CD14-positive monocyte (primary cell): ENCODE measurements at places on chromosomes 5 and 9. TPM values are rescaled to one million over a fixed set of nuclear protein-coding genes. Genes with fewer than 3 reads are reported as not detected.
A peak's percentile ranks its signal among the peaks of the same experiment; 100 is the strongest.

- no peaks in the 10 kb centered on the region for H3K27me3 ChIP-seq
- no peak for DNase-seq
- peaks cover 24% of the 10 kb centered on the region for H3K36me3 ChIP-seq
- peak overlapping the region; percentile 4 for H3K27ac ChIP-seq
- H3K4me1 ChIP-seq, result no peaks in the 10 kb centered on the region
- H3K4me3 ChIP-seq, result no peak overlapping the region
Observed at GRCh38 chr9:108885643-108886348, 23.7 kb downstream of the ACTL7A start.

- no peaks in the 10 kb centered on the region for H3K27me3 ChIP-seq
- H3K4me3 ChIP-seq, result no peak overlapping the region
- H3K36me3 ChIP-seq, result no peaks in the 10 kb centered on the region
Observed at GRCh38 chr5:6419340-6419852, 29.3 kb upstream of the UBE2QL1 start.

DNA sequence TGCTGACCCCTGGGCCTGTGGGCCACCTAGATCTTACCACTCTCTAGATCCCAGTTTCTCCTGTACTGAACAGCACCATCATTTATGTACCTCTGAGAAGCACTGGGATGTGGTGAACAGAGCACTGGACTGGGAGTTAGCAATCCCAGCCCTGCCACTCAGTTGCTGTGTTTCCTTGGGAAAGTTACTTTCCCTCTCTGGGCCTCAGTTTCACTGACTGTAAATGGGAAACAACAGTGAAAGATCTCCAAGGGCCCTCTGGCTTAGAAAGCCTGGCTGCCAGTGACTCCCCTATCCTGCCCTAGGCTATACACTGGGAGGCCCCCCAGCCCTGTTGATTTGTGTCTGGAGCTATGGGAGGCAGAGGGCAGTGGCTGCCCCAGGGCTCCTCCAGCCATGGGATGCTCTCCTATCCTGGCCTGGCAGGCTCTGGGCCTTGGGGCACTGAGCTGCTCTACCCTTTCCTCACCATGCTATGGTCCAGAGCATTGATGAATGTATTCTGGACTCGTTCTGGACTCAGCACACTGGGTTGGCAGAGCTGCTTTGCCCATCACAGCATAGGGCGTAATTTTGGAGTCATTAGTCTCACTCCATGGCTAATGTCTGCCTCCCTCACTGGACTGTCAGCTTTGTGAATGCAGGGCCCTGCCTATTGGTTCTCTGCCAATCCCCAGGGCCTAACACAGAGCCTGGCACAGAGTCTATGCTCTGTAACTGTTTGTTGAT, 99.3 kb downstream of the RGS3 start:
- H3K27me3 ChIP-seq, result no peaks in the 10 kb centered on the region
- no peaks in the 10 kb centered on the region for H3K36me3 ChIP-seq
- H3K27ac ChIP-seq, result no peak overlapping the region
- no peak for DNase-seq

HTR1A gene
- polyA plus RNA-seq, result not detected

SGCD gene
- polyA plus RNA-seq, result not detected

B4GALT7 gene
- 15.6 TPM for polyA plus RNA-seq

DNA sequence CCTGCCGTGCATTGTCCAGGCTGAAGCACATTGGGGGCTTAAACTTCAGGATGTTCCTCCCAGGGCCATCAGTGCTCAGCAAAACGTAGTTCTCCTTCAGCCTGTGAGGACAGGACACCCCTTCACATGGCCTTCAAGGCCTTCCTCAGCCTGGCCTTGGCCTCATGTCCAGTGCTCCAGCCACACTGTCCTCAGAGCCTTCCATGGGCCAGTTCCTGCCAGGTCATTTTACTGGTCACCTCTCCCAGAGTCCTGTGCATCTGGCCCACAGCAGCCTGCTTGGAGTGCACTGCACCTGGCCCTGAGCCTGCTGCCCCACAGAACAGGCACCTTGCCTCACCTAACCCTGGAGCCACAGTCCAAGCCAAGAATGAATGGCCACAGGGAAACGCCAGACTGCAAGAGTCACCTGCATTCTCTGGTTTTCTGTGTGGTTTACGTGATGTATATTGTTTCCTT, 8.7 kb downstream of the HNRNPAB start:
- no peaks in the 10 kb centered on the region for H3K27me3 ChIP-seq
- DNase-seq, result no peak
- H3K4me1 ChIP-seq, result peaks cover 19% of the 10 kb centered on the region
- H3K36me3 ChIP-seq, result peaks cover 81% of the 10 kb centered on the region

CCL21 gene
- polyA plus RNA-seq, result not detected in 2 replicates

DNA sequence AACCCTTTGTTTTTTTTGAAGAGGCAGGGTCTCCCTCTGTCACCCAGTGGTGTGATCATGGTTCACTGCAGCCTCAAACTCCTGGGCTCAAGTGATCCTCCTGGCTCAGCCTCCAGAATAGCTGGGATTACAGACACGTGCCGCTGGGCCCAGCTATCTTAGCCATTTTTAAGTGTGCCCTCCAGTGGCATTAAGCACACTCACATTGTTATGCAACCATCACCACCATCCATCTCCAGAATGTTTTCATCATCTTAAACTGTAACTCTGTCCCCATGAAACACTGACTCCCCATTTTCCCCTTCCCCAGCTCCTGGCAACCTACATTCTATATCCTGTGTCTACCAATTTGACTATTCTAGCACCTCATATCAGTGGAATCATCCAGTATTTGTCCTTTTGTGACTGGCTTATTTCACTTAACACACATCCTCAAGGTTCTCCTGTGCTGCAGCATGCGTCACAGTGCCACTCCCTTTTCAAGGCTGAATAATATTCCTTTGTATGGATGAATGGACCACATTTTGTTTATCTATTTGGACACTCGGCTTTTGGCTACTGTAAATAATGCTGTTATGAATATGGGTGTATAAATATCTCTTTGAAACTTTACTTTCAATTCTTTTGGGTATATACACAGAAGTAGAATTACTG, 12.5 kb upstream of the RAPGEF1 start:
- H3K27me3 ChIP-seq, result no peaks in the 10 kb centered on the region
- no peak for DNase-seq
- no peaks in the 10 kb centered on the region for H3K4me1 ChIP-seq
- H3K27ac ChIP-seq, result no peak overlapping the region
- H3K4me3 ChIP-seq, result no peak overlapping the region

DNA sequence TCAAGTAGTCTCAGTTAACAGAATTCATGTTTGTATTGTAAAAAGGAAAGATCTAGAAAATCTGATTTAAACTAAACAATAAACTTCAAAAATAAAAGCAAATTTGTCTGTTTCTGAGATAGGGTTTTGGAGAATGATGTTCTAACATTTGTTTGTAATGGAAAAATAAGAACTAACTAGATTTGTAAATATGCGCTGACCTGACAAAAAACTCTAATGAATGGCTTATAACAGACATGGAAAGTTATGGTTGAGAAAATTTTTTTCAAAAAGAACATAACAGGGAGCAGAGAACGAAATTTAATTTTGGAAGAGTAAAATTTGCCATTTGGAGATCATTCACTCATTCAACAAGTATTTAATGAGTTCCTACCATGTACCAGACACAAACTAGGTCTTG, 179.0 kb upstream of the TARS1 start:
- H3K4me1 ChIP-seq, result no peaks in the 10 kb centered on the region
- H3K27me3 ChIP-seq, result no peaks in the 10 kb centered on the region
- H3K4me3 ChIP-seq, result no peak overlapping the region
- H3K27ac ChIP-seq, result no peak overlapping the region
- H3K36me3 ChIP-seq, result no peaks in the 10 kb centered on the region

FBN2 gene
- polyA plus RNA-seq, result 4.2 TPM

BRD9 gene
- 5.3 TPM for polyA plus RNA-seq

GRCh38 chr5:114297915-114298314, 64.0 kb upstream of the KCNN2 start:
- H3K4me3 ChIP-seq, result no peak overlapping the region
- H3K36me3 ChIP-seq, result no peaks in the 10 kb centered on the region
- no peaks in the 10 kb centered on the region for H3K27me3 ChIP-seq
- no peaks in the 10 kb centered on the region for H3K4me1 ChIP-seq

DNA sequence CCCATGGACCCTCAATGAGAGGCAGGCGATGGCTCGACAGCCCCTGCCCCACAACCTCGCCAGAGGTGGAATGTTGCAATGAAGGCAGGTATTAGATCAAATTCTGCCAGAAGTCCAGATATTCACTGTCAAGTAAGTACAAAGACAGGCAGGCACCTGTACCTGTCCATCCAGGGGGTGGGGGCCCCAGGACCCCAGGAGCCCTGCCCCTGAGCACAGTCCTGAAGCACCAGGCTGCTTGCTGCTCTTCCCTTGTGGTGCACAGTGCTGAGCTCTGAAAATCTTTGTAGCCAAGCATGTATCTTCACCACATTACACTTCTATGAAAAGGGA, 26.2 kb upstream of the HMCN2 start:
- no peak overlapping the region for H3K27ac ChIP-seq
- H3K4me3 ChIP-seq, result no peak overlapping the region
- no peaks in the 10 kb centered on the region for H3K27me3 ChIP-seq
- H3K36me3 ChIP-seq, result no peaks in the 10 kb centered on the region
- H3K4me1 ChIP-seq, result peaks cover 5% of the 10 kb centered on the region

- H3K4me1 ChIP-seq, result peaks cover 3% of the 10 kb centered on the region
- H3K36me3 ChIP-seq, result no peaks in the 10 kb centered on the region
- H3K4me3 ChIP-seq, result no peak overlapping the region
- no peak for DNase-seq
Observed at GRCh38 chr9:35272989-35273388, 111.2 kb downstream of the UNC13B start.

C9orf50 gene
- polyA plus RNA-seq, result not detected

GRCh38 chr9:78297672-78297961, 692 bp downstream of the PSAT1 start:
- H3K4me3 ChIP-seq, result peak overlapping the region; percentile 32
- H3K27me3 ChIP-seq, result peaks cover 52% of the 10 kb centered on the region
- no peak for DNase-seq
- no peaks in the 10 kb centered on the region for H3K36me3 ChIP-seq
- H3K27ac ChIP-seq, result no peak overlapping the region

- no peak for DNase-seq
- peaks cover 23% of the 10 kb centered on the region for H3K4me1 ChIP-seq
- no peaks in the 10 kb centered on the region for H3K27me3 ChIP-seq
- H3K4me3 ChIP-seq, result no peak overlapping the region
- H3K36me3 ChIP-seq, result peaks cover 60% of the 10 kb centered on the region
- H3K27ac ChIP-seq, result no peak overlapping the region
Observed at GRCh38 chr9:136379003-136379287, 5.5 kb upstream of the CARD9 start.
